Stimulated activated CD8-positive, alpha-beta memory T cell treated with anti-CD3 and anti-CD28 coated beads, Interleukin-7, amount 100 ng/mL, for 4 hours (primary cell): ENCODE measurements at places on chromosomes 7 and 10.

DNA sequence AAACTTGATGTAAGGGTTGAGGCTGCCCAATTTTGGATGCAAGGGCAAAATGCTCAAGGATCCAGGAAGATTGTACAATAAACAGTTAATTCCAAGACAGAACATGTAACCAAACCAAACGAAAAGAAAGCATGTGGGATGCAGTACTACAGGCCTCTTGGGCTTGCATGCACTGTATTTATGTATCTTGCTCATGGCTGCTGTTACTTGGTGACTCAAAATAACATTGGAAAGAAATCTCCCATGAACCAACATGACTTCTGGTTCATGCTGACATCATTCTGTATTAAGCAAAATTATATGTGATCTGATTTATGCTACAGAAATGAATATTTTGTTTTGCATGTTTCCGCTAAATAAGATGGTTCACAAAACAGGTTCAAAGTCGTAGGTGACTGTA lies 65.9 kb upstream of the FZD1 start:
- no peak for DNase-seq

- no peak for DNase-seq
These were observed 11.5 kb downstream of the TMEM176B start for GRCh38 chr7:150788474-150789269.

DNA sequence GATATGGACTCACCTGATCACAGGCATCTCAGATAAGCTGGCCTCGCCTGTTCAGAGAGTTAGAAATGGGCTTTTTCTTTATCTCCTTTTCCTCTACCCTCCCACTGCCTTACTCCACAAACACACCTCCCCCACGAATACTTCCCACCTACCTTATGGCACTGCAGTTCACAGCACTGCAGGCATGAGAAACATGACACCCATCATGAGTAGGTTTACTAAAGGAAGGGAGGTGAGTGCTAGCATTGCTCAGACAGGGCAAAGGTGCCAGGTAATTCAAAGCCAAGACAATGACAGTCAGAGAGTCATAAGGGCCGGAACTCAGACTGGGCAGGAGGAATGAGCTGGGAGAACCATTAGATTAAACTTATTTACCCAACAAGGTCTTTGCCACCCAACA lies 220.6 kb downstream of the FAM107B start:
- no peak for DNase-seq

- no peak for DNase-seq
These were observed 2.9 kb downstream of the AS3MT start for GRCh38 chr10:102872163-102872562.

DNA sequence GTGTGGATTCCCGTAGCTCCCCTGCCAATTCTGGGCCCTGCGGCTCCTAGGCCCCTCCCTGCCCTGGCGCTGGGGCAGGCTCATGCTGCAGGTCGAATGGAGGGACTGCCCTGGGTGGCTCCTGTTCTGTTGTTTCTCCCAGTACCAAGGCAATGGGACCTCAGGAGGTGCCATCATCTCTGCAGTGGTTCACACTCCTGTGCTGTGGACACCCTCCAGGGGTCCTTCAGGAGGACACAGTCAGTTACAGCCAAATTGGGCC lies 138.3 kb downstream of the ZMIZ1 start:
- DNase-seq, result no peak

- no peak for DNase-seq
These were observed 109.9 kb downstream of the ITGB8 start for GRCh38 chr7:20440472-20441105.

GRCh38 chr10:8102708-8103401 lies 48.4 kb downstream of the GATA3 start:
- DNase-seq, result no peak

DNA sequence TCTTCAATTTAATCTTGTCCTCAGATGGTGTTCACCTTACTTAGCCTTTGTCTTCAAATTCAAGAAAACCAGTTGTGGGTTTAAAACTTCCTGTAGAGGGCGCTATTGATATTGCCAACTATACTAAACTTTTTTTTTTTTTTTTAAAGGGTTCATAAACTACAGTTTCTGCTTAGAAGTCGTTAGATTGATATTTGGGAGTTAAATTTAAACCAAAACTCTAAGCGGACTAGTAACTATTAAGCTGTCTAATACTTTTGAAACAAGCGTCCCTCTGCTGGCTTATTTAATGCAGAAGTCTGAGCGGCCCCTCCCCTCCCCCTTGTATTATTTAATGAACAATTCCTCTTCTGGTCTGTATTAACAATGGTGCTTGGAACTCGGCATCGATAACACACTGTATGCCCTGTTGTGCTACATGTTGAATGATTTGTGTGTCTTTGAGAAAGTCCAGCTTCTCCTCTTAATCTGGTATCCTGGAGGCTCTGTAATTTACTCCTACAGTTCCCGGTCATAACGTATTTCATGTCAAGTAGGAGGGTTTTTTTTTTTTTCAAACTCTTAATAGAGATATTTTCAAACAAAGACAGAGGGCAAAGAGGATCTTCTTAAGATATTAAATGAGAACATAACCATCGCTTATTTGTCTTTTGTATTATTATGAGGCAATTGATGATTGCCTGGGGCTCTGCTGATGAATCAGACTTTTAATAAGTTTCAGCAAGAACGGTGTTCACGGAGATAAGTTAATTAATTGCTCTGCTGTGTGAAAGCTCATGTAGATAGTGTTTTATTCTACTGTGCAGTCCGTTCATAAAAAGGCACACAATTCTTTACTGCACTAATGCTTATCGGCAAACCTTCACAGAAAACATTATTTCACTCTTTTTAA lies 22.6 kb upstream of the CREB5 start:
- DNase-seq, result no peak

GRCh38 chr7:68015122-68015977 lies 1018.7 kb downstream of the TYW1 start:
- no peak for DNase-seq

DNA sequence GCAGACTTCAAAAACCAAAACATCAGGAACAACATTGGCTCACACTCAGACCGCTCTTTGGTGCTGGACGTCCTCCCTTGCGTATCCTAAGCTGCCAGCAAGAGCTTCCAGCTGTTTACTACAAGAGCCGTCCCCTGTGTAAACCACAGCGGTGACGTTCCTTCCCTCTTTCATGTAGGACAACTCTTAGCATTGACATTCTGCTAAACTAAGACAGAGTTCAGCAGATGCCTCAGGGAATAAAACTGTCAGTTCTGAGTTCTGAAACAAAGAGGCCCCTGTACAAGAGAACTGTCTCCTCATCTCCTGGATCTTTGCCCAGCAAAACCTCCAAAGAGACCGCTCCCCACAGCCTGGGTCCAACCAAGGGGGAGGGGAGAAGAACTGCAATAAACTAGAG lies 57.8 kb upstream of the OPALIN start:
- no peak for DNase-seq

DNA sequence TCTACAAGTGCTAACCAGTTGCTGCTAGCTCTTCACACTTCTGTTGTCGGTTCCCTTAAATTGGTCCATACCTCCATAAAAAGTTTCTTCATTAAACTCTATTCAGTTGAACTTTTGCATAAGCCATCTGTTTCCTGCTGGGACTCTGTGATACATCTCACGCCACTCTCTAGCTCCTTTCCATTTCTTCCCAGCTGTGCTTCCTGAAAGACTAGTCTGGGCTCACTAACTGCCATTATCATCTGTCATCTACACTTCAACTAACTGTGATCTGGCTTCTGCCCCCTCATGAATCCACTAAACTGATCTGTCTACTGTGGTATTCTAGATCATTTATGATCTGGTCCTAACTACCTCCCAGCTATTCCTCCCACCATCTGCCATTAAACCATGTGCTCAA lies 78.3 kb downstream of the ELAPOR2 start:
- DNase-seq, result no peak

GRCh38 chr10:62907470-62908212 lies 91.5 kb upstream of the EGR2 start:
- no peak for DNase-seq

- DNase-seq, result no peak
These were observed 48.3 kb upstream of the PAX2 start for GRCh38 chr10:100697070-100697469.

DNA sequence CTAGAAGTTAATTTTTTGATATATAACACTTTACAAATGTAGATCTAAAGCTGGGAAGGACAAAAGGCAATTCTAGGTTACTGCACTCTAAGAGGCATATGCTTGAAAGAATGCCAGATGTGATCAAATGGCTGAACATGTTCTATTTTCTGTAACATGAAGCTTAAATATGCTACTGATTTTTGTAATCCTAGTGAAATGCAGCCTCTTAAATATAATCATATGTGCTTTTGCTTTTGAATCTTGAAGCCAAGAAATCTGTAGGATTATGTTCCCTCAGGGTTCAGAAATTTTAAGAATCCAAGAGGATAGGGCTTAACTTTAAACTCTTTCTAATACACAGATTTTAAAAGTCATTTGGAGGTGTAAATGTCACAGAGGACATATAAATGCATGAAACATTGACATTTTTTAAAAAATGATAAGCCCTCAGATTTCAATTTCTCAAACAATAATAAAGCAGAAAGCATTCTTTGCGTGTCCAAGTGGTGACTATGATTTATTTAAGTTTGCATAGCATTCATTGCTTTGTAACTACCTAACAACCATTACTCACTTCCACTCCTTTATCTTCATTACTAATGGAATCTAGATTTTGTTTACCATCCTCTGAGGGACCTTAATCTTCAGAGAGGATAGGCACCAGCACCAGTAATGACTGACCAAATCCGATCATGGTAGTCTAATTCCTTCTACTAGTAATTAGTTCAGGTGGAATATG lies 170.4 kb downstream of the MAGI2 start:
- no peak for DNase-seq

- no peak for DNase-seq
These were observed 87.6 kb upstream of the SEMA3D start for GRCh38 chr7:85274454-85274853.

GRCh38 chr7:77199013-77199966 lies at the start of gene FGL2:
FGL2 (minus strand) TSS chr7:77199819; CDS start chr7:77199793, 26 bp downstream.
- DNase-seq, result peak; percentile 12

- DNase-seq, result no peak
These were observed 438.0 kb downstream of the CNTNAP2 start for GRCh38 chr7:146554556-146554955.

GRCh38 chr10:131868436-131868835 lies 32.4 kb upstream of the PPP2R2D start:
- DNase-seq, result no peak

DNA sequence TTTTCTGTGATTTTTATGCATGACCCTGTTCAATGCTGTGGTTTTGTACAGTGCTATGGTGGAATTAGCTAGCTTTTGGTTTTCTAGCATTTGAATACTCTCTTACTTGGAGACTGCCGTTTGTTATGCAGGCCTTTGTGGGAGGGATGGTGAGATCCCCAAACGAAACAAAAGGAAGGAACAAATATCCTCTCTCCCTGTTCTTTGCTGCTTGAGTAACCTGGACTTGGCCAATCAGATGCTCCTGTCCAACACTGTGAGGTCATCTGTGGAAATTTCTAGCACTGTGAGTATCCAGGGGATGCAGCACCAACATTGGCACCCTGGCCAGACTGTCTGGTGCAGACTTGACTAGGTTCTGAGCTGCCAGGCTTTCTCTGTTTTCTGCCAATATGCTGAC lies 314.4 kb downstream of the ANKRD30A start:
- DNase-seq, result no peak

DNA sequence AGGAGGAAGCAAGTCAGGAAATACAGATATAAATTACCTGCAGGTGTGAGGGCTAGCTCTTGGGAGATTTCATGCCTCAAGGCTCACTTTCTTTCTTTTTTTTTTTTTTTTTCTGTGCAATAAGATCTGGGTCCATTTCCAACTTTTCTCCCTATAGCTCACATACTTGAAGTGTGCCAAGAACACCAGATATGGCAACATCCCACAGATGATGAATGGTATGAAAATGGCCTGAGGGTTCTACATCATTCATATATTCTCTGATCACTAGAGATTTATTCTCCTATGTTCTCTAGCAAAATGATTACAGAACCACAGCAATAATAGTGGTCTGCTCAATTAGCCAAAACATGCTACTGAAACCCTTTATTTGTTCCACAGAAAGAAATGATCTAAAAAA lies 117.2 kb downstream of the LRRTM3 start:
- no peak for DNase-seq
